ENCODE measurements at places on chromosomes 11 and 22. TPM values are rescaled to one million over a fixed set of nuclear protein-coding genes. Genes with fewer than 3 reads are reported as not detected.

DNA sequence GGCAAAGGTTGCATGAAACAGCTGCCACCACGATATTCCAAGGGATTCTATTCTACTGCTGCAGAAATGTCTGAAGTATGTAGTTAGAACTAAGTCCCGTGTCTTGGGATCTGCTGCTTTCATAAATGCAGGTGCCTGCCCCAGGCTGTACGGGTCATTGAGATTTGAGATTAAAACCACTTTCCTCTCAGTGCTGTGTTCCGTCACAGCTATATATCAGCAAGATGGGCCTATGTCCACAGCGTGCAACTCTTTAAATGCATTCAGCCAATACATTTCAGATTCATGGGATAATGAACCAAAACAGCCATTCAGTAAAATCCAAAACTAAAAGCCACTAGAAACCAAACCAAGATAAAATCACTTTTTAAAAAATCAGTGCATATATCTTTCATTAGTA is 107.3 kb upstream of the LUZP2 start:
- no peak overlapping the region for H3K27ac ChIP-seq
- H3K4me3 ChIP-seq: no peak overlapping the region
- no peaks in the 10 kb centered on the region for H3K27me3 ChIP-seq
- DNase-seq: no peak
- H3K4me1 ChIP-seq: no peaks in the 10 kb centered on the region
- H3K36me3 ChIP-seq: no peaks in the 10 kb centered on the region

DNA sequence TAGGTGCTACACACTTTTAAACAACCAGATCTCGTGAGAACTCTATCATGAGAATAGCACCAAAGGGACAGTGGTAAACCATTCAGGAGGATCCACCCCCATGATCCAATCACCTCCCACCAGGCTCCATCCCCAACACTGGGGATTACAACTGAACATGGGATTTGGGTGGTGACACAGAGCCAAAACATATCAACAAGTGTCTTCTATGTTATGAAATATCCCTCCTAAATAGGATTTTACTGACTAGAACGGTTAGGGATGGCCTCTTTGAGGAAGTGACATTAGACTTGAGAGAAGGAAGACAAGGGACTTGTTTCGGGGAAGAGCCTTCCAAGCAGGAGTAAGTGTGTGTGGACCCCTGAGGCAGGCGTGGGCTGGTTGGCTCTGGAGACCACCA is 11.9 kb upstream of the MRPL11 start:
- no peaks in the 10 kb centered on the region for H3K27me3 ChIP-seq
- H3K36me3 ChIP-seq: no peaks in the 10 kb centered on the region
- DNase-seq: no peak
- no peak overlapping the region for H3K4me3 ChIP-seq
- no peaks in the 10 kb centered on the region for H3K4me1 ChIP-seq
- no peak overlapping the region for H3K27ac ChIP-seq

- no peak overlapping the region for H3K4me3 ChIP-seq
- no peak for DNase-seq
- H3K36me3 ChIP-seq: no peaks in the 10 kb centered on the region
- no peaks in the 10 kb centered on the region for H3K27me3 ChIP-seq
- H3K4me1 ChIP-seq: no peaks in the 10 kb centered on the region
These were observed 484.7 kb downstream of the INSC start for GRCh38 chr11:15599376-15599775.

GRCh38 chr11:126544108-126545056 is 188.9 kb downstream of the ST3GAL4 start:
- H3K27ac ChIP-seq: no peak overlapping the region
- DNase-seq: no peak
- no peaks in the 10 kb centered on the region for H3K36me3 ChIP-seq
- no peak overlapping the region for H3K4me3 ChIP-seq
- no peaks in the 10 kb centered on the region for H3K27me3 ChIP-seq
- peaks cover 2% of the 10 kb centered on the region for H3K4me1 ChIP-seq

DNA sequence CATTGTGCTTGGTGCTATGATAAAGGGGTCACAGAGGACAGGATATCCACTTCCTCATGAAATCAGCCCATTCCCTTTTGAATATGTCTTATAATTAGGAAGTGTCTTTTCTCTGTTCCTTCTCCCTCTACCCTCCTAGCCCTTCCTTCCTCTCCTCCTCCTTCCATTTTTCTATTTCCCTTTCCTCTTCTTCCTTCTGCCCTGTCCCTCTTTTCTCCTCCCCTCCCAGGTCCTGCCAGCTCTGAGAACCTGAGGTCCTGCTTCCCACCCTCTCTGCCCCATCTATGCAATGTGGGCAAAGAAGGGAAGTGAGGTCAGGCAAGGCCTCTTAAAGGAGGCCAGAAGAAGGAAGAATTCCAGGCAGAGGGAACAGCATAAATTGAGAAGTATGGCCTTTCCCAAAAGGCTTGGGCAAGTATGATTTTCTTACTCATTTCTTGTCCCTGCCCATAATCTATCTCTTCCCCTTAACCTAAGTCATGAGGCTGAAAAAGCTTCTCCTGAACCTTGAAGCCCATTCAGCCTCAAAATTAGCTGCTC is 7.7 kb upstream of the UBASH3B start:
- no peak overlapping the region for H3K4me3 ChIP-seq
- H3K27me3 ChIP-seq: no peaks in the 10 kb centered on the region
- H3K4me1 ChIP-seq: no peaks in the 10 kb centered on the region
- H3K36me3 ChIP-seq: no peaks in the 10 kb centered on the region
- no peak overlapping the region for H3K27ac ChIP-seq

DNA sequence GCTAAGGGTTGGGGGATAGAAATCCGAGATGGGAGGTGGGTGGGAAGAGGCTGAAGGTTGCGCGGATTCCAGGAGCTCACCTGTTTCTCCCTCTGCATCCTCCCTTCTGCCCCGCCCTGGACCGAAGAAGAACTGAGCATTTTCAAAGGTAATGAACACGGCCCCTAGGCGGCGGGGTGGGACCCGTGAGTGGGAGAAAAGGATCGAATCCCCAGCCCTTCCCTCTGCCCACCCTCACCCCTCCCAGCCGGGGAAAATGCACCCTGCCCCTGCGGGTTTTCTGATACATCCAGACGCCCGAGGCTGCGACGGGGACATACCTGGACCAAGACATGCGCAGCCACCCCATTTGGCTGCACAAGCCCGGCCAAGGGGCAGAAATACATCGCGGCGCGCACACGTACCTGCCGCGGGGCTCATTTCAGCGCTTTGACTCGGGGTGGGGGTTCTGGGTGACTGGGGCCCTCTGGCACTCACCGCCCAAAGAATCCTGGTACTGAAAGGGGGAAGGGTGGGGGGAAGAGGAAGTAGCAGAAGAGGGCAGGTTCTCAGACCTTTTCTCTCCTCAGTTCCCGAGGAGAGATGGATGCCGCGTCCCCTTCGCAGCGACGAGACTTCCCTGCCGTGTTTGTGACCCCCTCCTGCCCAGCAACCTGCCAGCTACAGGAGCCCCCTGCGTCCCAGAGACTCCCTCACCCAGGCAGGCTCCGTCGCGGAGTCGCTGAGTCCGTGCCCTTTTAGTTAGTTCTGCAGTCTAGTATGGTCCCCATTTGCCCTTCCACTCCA is 6.0 kb downstream of the VSIG2 start:
- H3K4me1 ChIP-seq: peaks cover 9% of the 10 kb centered on the region
- H3K27me3 ChIP-seq: peaks cover 2% of the 10 kb centered on the region
- H3K4me3 ChIP-seq: peak overlapping the region; percentile 65
- no peak for DNase-seq
- no peaks in the 10 kb centered on the region for H3K36me3 ChIP-seq
- H3K27ac ChIP-seq: peak overlapping the region; percentile 21

DNA sequence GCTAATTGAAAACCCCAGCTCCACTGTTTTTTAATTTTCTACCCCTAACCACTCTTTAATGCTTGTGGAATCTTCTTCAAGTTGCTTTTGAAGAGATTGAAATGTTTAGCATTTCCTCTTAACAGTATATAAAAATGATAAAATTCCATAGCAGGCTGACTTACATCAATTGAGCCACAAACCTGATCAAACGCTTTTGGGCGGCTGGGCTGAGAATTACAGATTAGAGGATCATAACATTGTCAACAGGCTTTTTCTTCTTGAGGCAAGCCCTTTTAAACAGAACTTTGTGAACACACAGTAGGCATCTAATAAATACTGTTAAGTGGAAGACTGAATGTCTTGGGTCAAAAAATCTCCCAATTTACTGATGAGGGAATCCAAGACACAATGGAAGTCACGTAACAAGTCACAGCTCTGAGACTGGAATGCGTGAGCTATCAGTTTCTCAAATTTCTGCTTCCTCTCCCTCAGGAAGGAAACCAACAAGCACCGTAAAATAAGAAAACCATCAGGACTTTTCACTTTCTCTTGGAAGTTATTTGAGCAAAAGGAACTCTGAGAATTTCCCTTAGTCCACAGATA is 50.0 kb upstream of the CCDC89 start:
- H3K36me3 ChIP-seq: no peaks in the 10 kb centered on the region
- no peaks in the 10 kb centered on the region for H3K4me1 ChIP-seq
- no peak for DNase-seq
- H3K27ac ChIP-seq: no peak overlapping the region

GRCh38 chr22:42357634-42358296 is 74.4 kb downstream of the NFAM1 start:
- H3K4me1 ChIP-seq: peaks cover 23% of the 10 kb centered on the region
- no peak overlapping the region for H3K4me3 ChIP-seq
- H3K27ac ChIP-seq: no peak overlapping the region
- H3K36me3 ChIP-seq: no peaks in the 10 kb centered on the region
- H3K27me3 ChIP-seq: no peaks in the 10 kb centered on the region

DNA sequence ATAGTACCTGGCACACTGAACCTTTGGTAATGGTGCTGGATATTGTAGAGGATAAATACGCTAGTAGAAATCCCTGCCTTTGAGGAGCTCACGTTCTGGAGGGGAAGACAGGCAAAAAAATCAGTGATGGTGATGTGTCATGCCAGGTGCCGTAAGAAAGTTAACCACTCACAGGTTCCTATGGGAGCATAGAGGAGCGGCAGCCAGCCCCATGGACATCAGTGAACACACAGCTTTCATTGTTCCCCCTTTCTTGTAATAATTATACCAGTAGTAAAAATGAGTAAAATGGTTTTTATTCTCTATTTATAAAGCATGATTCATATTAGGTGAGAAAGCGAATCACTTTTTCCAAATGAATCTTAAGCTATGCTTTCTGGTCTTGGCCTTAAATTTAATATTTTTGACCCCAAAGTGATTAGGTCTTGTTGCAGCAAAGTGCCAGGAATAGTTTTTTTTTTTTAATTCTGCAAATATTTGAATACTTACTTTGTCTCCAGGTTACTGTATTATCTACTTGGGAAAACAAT is 57.9 kb downstream of the UVRAG start:
- no peak overlapping the region for H3K27ac ChIP-seq
- no peaks in the 10 kb centered on the region for H3K27me3 ChIP-seq
- H3K36me3 ChIP-seq: no peaks in the 10 kb centered on the region
- DNase-seq: no peak
- no peak overlapping the region for H3K4me3 ChIP-seq

DNA sequence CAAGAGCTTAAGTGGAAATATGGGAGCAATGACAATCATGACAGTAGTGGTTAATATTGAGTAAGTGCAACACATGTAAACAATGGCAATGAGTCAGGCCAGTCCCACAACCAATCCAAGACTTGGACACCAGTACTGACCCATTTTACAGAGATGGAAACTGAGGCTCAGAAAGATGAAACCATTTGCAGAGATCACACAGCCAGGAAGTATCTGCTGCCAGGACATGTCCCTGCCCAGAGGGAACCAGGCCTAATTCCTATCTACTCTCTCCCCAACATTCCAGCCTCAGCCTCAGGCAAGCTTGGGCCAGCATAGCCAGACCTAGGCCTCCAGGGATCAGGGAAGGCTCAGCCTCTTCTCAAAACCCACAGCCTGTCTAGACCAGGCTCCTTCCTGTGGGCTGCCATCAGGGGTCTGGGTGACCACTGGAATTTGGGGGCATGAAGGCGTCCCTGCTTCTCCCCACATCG is 395.1 kb downstream of the MN1 start:
- H3K27me3 ChIP-seq: no peaks in the 10 kb centered on the region
- no peak for DNase-seq
- H3K36me3 ChIP-seq: no peaks in the 10 kb centered on the region
- no peak overlapping the region for H3K4me3 ChIP-seq
- no peak overlapping the region for H3K27ac ChIP-seq

- no peak for DNase-seq
- H3K27me3 ChIP-seq: no peaks in the 10 kb centered on the region
- no peaks in the 10 kb centered on the region for H3K36me3 ChIP-seq
- H3K4me3 ChIP-seq: no peak overlapping the region
These were observed 61.7 kb downstream of the ETS1 start for GRCh38 chr11:128525411-128526243.

DNA sequence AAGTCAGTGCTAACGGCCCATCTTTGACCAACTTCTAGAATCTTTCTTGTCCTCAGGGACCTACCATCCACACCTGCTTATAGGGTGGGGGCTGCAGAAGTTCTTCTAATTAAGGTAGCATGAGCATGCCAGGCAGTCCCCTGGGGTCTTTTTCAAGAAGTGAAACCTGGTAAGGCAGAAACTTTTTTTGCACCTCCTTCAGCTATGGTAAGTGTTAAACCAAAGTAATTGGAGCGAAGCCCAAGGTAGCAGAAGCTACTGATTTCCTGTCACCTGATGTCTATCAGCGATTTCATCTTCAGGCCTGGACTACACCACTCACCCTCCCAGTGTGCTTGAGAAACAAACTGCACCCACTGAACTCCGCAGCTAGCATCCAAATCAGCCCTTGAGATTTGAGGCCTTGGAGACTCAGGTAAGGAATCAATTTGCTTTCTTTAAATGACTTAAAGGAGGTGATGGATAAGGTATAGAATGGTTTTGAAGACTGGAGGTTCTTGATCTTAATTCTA is at the start of gene MS4A1:
MS4A1 (plus strand) TSS at position 317 of the 512 bp plus-strand sequence. CDS start 6,528 bp downstream, outside the sequence.
- no peaks in the 10 kb centered on the region for H3K36me3 ChIP-seq
- H3K27me3 ChIP-seq: no peaks in the 10 kb centered on the region
- no peak for DNase-seq

- H3K4me1 ChIP-seq: peaks cover 8% of the 10 kb centered on the region
- DNase-seq: no peak
- no peak overlapping the region for H3K27ac ChIP-seq
- H3K4me3 ChIP-seq: peak overlapping the region; percentile 28
- peaks cover 27% of the 10 kb centered on the region for H3K27me3 ChIP-seq
- no peaks in the 10 kb centered on the region for H3K36me3 ChIP-seq
These were observed 2.8 kb upstream of the BSX start for GRCh38 chr11:122984186-122985011.

GRCh38 chr11:61266602-61267001 is 25.6 kb downstream of the PGA5 start:
- peaks cover 18% of the 10 kb centered on the region for H3K4me1 ChIP-seq
- no peak for DNase-seq
- no peaks in the 10 kb centered on the region for H3K27me3 ChIP-seq
- no peak overlapping the region for H3K4me3 ChIP-seq
- H3K27ac ChIP-seq: peak overlapping the region; percentile 33
- H3K36me3 ChIP-seq: no peaks in the 10 kb centered on the region

DNA sequence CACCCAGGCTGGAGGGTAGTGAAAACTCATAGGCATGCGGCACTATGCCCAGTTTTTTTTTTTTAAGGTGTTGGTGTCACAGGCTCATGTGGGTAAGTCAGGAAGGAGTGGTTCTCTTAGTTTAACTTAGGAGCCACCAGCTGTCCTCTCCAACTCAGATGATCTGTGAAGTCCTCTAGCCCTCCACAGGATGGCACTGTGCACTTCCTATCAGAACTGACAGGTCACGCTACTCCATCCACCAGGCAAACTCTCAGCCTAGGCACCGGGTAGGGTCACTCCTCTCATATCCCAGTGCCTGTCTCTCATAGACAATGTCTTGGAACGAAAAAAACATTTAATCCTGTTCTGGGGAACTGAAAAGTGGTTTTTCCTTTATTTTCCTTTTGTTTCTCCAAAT is 16.5 kb downstream of the NAP1L4 start:
- H3K4me1 ChIP-seq: no peaks in the 10 kb centered on the region
- DNase-seq: no peak
- H3K27ac ChIP-seq: no peak overlapping the region
- H3K27me3 ChIP-seq: no peaks in the 10 kb centered on the region

RAB38 gene
- 2.2 TPM for total RNA-seq

KRTAP5-2 gene
- not detected for total RNA-seq

MS4A15 gene
- not detected for total RNA-seq

IL17REL gene
- under 0.01 TPM for total RNA-seq

RASL10A gene
- 0.75 TPM for total RNA-seq

Data from liver (tissue), 10 donors.